ENCODE measurements at places on chromosomes 12 and 14.

DNA sequence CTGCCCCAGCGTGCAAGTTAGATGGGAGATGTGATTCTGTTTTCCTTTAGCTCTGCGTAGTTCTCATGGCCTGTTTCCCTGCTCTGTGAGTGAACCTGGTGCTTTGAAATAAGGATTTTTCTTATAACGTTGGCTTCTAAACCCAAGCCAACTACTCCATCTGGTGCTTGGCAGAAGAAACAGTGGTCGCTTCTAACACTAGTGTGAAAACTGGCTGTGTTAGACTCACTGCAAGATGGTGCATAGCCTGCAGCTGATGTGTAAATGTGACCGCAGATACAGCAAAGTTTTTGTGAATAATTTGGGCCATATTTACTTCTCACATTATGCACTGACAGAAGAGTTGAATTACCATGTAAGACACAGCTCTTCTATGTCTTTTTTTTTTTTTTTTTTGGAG lies 12.2 kb downstream of the GTF2H3 start:
- no peak for DNase-seq

DNA sequence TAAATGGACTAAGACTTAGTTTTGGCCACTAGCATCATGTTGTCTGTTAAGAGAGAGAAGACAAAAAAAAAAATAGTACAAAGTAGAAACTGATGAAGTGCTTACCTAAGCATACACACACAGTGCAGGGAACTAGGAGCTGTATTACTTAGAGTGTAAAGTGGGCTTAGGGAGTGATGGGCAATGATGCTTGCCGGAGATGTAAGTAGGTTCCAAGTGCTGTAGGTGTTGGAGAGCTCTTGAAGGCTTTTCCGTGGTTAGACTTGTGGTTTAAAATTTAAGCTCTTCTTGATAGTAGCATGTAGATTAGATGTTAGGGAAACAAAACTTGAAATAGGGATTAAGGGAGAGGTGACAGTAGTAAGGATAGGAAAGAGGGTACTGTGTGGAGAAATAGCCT lies 34.7 kb downstream of the MIA2 start:
- DNase-seq, result no peak

DNA sequence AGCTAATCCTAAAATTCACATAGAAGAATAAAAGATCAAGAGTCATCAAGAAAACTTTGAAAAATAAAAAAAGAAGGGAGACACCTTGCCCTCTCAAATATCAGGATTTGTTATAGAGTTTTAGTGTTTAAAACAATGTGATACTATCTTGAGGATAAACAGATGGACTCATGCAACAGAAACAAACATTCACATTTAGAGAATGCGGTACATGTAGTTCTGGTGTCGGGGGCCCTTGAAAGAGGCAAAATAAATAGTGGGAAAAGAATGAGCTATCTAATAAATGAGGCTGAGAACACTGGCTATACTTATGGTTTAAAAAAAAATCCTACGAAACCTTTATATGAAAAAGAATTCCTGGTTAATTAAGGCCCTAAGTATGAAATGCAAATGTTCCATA lies 127.7 kb downstream of the LLPH start:
- no peak for DNase-seq

- DNase-seq, result no peak
These were observed 30.5 kb downstream of the RPH3A start for GRCh38 chr12:112822056-112822455.

GRCh38 chr14:77055306-77055705 lies 26.8 kb upstream of the IRF2BPL start:
- DNase-seq, result no peak

- no peak for DNase-seq
These were observed 14.3 kb downstream of the COCH start for GRCh38 chr14:30888480-30889243.

DNA sequence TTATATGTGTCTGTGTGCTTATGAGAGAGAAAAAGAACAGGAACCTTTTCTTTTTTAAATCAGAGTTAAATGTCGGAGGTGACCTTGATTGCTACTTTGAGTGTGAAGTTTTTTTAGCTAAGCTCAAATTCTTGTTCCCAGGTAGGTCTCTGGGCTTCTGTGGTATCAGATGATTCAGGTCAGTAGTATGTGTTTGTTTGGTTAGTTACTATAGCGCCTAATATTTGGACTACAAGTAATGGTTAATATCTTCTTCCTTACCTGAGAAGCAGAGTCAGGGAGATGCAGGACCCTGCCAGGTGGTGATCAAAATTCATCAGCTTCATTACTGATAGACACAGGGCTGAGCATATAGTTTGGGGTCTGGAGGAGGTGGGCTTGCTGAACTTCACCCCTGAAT lies 30.8 kb downstream of the ADCK1 start:
- no peak for DNase-seq

DNA sequence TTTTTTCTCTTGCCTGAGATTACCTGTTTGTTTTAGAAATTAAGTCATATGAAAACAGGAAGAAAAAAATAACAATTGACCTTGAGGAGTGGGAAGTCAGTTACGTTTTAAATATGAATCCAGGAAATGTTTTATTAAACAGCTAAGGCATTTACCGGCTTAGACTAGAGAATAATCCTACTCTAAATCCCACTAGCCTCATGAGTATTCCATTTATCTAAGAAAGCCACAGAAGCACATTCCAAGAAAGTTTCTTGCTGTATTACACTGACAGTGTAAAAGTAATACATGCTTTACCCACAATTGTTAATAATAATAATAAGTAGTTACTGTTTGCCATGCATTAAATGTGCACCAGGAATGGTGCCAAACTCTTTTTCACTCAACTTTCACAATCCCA lies 90.9 kb downstream of the BMP4 start:
- DNase-seq, result no peak

DNA sequence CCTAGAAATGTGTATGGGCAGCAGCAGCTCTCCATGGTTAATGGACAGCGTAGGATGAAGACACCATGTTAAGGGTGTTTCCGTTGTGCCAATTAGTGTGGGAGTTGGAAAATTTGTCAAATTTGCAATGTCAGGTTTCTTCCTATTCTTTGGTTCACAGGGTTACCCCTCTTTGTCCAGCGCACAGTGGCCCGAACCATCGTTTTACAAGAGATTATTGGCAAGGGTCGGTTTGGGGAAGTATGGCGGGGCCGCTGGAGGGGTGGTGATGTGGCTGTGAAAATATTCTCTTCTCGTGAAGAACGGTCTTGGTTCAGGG lies 26.0 kb upstream of the TAMALIN start:
- no peak for DNase-seq

GRCh38 chr12:12456637-12457036 lies 99.8 kb downstream of the BORCS5 start:
- DNase-seq, result no peak

- DNase-seq, result no peak
These were observed 4.7 kb downstream of the RBP5 start for GRCh38 chr12:7123806-7124522.

DNA sequence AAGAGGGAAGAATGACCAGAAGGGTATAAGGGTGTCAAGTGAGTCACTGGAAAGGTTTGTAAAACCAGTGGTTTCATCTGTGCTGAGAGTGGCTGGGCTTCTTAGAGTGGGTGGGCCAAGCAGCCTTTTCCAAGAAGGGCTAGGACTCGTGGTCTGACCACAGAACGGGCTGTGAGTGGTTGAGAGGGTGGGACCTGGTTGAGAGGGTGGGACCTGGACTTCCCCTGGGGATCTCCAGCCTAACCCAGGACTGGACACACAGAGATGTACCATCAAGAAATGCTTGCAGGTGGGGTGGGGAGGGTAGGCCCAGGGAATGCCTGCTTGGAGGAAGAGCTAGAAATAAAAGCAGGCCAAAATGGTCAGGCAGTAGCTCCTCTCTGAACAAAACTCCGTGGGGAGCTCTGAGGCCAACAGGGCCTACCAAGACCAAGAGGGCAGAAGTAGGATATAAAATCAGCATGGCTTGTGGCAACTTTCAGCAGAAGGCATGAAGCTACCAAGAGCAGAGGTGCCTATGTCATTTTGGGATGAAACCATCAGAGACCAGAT lies 140.5 kb downstream of the FOXN3 start:
- peak; percentile 71 for DNase-seq

- DNase-seq, result no peak
These were observed 30.0 kb upstream of the DUSP6 start for GRCh38 chr12:89382328-89382727.

- DNase-seq, result no peak
These were observed 23.9 kb downstream of the PZP start for GRCh38 chr12:9184276-9184675.

- DNase-seq, result no peak
These were observed 234.3 kb downstream of the DACT1 start for GRCh38 chr14:58872061-58872460.

- no peak for DNase-seq
These were observed 131.3 kb downstream of the IPO8 start for GRCh38 chr12:30564394-30564793.

DNA sequence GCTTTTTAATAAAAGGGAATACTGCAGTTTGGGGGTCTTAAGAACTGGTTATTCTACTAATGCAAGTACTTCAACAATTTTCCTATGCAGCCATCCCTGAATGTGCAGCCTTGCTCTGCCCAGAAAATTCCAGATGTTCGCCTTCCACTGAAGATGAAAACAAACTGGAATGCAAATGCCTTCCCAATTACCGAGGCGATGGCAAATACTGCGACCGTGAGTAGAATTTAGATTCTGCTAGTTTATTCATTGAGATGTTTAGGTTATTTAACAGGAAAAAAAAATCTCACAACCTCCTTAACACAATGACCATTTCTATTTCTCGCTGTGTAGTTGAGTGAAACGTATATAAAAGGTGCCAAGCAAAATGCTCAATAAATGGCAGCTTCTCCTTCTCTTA lies 49.9 kb downstream of the STAB2 start:
- no peak for DNase-seq

GRCh38 chr14:55450124-55450523 lies 9.7 kb upstream of the TBPL2 start:
- DNase-seq, result no peak

- peak; percentile 34 for DNase-seq
These were observed 151.0 kb upstream of the ARHGAP5 start for GRCh38 chr14:31926123-31926522.

DNA sequence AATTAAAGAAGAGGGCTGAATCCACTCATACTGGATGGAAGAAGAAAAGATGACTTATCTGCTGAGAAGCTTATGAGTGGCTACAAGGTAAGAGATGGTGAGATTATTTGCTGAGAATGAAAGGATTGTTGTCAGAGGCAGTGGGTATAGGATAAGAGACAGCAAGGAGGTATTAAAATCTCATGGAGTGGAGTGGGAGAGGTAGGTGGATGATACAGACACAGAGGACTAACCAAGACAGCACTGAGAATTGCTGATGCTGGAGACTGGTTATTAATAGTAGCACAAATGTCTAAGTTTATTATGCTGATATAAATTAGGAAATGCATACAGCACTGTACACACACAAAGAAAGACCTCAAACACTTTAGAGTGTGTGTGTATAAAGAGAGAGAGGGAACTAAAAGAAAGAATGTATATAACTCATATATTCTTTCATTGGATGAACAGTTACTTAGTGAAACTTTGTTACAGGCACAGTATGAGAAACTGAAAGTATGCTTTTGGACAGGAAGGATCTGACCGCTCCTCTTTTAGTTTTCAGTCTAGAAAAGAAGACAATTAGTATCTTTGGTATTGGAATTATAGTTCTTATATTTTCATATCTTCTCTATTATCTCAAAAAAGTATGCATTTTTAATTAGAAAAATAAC lies 543.1 kb downstream of the LRFN5 start:
- DNase-seq, result no peak

GRCh38 chr12:121530600-121531355 lies 50.0 kb downstream of the KDM2B start:
- DNase-seq, result peak; percentile 88

GRCh38 chr12:86104087-86104486 lies 152.1 kb downstream of the MGAT4C start:
- DNase-seq, result no peak

- no peak for DNase-seq
These were observed 255.3 kb upstream of the GARIN6 start for GRCh38 chr12:99392091-99392850.

DNA sequence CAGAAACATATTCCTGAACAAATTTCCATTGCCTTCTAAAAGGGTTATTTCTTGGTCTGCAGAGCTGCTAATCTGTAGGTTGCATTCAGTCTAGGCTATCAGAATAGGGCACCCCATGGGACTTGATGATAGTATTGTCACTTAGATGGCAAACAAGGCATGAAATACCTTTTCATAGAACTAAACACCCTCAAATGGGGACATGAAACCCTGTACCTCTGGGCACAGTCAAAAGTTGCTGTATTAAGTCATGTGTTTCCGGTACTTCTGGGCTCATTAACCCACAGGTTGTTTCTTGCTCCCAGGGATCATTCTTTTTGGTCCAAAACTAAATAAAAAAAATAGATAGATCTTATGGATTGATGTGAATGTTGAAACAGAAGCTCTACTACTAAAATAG lies 930.4 kb downstream of the NRXN3 start:
- DNase-seq, result no peak

DNA sequence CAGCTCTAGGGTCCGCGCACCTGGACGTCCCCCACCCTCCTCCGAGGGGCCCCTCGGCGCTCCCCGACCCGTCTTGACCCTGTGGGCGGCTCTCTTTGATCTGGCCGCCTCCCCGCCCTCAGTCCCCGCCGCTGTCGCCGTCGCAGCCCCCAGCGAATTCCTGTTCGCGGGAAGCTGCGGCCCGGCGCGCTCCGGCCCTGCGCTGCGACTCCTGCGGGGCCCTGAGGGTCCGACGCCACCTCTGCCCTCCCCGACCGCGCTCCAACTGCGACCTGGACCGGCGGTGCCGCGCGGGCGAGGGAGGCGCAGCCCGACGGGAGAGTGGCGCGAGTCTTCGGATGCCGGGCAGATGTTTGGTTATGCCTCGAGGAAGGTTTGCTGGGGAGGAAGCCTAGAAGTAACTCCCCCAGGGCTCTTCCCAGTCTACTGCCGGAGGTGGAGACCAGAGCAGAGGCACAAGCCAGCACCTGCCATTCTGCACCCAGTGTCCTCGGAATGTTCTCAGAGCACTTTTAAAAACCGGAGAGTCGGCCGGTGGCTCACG lies 440 bp upstream of the ISM2 start:
- DNase-seq, result no peak

DNA sequence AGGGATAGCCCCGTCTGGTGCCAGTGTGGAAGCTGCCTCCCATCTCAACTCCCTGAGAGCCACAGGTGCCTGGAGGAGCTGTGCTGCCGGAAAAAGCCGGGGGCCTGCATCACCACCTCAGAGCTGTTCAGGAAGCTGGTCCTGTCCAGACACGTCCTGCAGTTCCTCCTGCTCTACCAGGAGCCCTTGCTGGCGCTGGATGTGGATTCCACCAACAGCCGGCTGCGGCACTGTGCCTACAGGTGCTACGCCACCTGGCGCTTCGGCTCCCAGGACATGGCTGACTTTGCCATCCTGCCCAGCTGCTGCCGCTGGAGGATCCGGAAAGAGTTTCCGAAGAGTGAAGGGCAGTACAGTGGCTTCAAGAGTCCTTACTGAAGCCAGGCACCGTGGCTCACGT lies 25.5 kb upstream of the P2RX4 start:
- DNase-seq, result no peak
